ENCODE measurements at places on chromosomes 1 and 21. TPM values are rescaled to one million over a fixed set of nuclear protein-coding genes. Genes with fewer than 3 reads are reported as not detected.

Gene KIF26B
- 6.9 TPM for total RNA-seq

DNA sequence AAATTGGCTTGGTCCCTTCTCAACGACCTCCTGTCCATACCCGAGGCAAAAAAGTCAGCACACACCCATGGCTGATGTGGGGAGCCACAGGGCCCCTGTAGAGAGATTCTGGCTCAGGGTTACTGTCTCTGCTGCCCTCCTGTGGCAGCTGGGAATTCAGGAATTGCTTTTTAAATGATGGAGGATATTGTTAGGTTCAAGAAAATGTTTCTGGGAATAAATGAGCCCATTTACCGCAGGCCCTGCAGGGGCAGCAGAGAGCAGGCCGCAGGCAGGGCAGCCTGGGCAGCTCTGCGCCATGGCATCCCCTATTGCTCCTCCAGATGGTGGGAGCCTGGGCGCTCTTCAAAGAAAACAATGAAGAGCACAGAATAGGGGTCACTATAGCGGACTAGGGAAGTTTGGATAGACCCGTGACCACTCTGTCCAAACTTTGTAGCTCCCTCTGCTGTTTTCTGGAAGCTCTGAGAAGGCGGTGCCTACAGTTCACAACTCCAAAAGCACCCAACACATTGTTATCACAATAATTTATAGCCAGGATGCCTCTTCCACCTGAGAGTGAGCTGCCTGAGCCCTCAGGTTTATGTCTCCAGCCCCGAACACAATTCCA, 201.1 kb downstream of the BACH1 start:
- H3K27me3 ChIP-seq: no peaks in the 10 kb centered on the region
- no peaks in the 10 kb centered on the region for H3K36me3 ChIP-seq
- H3K27ac ChIP-seq: no peak overlapping the region
- H3K4me3 ChIP-seq: no peak overlapping the region
- DNase-seq: peak; percentile 13

- peak; percentile 86 for DNase-seq
- H3K36me3 ChIP-seq: no peaks in the 10 kb centered on the region
- H3K4me3 ChIP-seq: no peak overlapping the region
- H3K27ac ChIP-seq: peak overlapping the region; percentile 84
- peaks cover 16% of the 10 kb centered on the region for H3K4me1 ChIP-seq
These were observed 2.8 kb upstream of the SPSB1 start for GRCh38 chr1:9289711-9290485.

- no peaks in the 10 kb centered on the region for H3K4me1 ChIP-seq
- H3K27ac ChIP-seq: no peak overlapping the region
- no peak overlapping the region for H3K4me3 ChIP-seq
- DNase-seq: peak; percentile 19
These were observed 96.4 kb downstream of the UBR4 start for GRCh38 chr1:19113697-19114092.

DNA sequence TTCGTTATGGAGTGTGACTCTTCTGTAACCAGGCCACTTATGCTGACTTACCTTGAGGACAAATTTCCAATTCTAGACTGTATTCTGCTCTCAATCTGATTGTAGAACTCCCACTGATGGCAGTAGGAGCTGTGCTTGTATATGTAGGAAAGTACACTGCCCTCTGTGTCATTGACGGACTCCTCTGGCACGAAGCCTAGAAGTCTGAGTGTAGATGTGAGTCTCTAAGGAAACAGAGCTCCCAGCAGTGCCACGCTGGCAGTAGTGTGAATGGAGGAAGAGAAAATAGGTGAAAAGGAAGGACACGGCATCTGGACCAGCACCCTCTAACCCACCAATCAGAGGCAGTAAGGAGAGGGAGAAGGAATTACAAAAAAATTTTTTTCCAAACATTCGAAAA, 130.4 kb upstream of the ADGRL2 start:
- DNase-seq: peak; percentile 96
- H3K4me3 ChIP-seq: no peak overlapping the region
- peak overlapping the region; percentile 77 for H3K27ac ChIP-seq
- no peaks in the 10 kb centered on the region for H3K27me3 ChIP-seq
- peaks cover 4% of the 10 kb centered on the region for H3K4me1 ChIP-seq

Data from fibroblast of lung (primary cell).